Upper lobe of right lung (tissue), 1 donor: ENCODE measurements at places on chromosomes 1 and 21. TPM values are rescaled to one million over a fixed set of nuclear protein-coding genes. Genes with fewer than 3 reads are reported as not detected.

DNA sequence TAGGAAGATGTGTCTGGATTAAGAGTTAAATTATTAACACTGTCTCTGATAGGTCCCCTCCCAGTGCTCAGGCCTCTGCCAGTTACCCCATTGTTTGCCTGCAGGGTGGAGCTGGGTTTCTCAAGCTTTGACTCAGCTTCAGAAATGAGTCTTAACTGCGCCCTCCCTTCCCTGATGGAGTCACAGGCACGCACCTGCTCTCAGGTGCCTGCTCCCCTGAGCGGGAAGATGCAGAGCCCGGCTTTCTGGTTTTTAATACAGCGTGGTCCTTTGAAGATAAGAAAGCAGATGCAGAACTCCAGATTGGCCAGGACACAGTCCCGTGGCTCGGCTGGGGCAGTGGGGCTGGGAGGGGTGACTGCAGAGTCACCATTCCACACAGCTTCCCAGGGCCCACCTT, 3.2 kb upstream of the SPRR4 start:
- no peak for DNase-seq

The NES gene
- total RNA-seq = 54.7 TPM

DNA sequence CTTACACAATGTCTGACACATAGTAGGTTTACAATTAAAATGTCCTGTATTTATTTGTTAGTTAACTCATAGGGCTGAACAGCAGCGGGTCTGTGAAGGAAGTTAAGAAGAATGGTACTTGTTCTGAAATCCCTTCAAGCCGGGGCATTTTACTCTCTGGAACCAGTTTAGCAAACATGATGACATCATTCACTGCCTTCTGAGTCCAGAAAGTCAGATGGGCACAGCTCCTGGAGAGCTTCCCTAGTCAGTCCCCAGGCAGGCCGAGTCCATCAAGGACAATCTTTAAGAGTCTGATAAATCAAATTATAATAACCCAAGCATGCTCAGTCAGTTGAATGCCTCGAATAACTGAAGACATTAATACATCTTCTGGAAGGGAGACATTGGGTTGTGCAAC, 125.4 kb upstream of the DAB1 start:
- DNase-seq = no peak

DNA sequence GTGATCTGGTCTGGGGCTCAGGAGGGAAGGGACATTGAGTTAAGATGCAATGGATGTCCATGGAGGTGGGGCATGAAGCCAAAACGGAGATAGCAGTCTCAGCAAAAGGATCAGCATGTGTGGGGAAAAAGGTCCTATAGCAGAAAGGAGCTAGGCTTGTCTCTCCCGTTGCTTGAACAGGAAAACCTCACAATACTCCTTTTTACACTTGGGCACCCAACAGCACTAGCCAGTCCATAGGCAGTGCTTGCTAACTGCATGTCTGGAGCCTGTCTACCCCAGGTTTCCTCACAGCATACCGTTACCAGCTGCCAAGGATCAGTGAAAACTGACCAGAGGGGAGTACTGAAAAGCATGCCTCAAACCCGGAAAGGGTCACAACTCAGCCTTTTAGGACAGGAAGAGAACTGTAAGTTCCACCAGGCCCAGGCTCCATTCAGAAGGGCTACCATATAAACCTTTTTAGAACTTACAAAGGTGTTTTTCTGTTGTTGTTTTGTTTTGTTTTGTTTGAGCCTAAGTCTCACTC, 78.6 kb downstream of the JAK1 start:
- no peak for DNase-seq

The ASPM gene
- 0.46 TPM for total RNA-seq
